ENCODE measurements at places on chromosomes 13 and 19.

GRCh38 chr19:46394402-46394797 is 19.0 kb downstream of the CCDC8 start:
- no peak for DNase-seq

- no peak for DNase-seq
Measured at GRCh38 chr19:3248728-3249326, 24.4 kb downstream of the CELF5 start.

- DNase-seq: peak; percentile 90
Measured at GRCh38 chr19:50679177-50680125, 30.2 kb downstream of the C19orf81 start.

- no peak for DNase-seq
Measured at GRCh38 chr13:77299587-77299986, 27.3 kb downstream of the MYCBP2 start.

DNA sequence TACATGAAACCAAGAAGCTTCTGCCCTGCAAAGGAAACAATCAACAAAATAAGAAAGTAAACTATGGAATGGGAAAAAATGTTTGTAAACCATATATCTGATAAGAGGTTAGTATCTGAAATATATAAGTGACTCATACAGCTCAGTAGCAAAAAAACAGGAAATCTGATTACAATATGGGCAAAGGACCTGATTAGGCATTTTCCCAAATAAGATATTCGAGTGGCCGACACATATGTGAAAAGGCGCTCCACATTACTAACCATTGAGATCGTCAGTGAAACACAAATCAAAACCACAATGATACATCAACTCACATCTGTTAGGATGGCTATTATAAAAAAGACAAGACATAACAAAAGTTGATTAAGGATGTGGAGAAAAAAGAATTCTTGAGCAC is 2818.6 kb upstream of the PCDH20 start:
- no peak for DNase-seq

DNA sequence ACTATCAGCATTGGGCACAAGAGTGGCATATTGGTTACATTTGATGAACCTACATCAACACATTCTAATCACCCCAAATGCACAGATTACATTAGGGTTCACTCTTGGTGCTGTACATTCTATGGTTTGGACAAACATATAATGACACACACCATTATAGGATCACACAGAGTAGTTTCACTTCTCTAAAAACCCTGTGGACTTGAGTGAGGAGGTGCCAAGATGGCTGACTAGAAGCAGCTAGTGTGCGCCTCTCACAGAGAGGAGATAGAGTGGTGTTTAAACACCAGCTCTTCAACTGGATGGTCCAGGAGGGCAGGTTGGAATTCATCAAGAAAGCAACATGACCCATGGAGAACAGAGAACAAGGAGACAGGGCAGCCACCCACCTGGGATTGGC is 265.6 kb downstream of the TDRD3 start:
- DNase-seq: no peak

DNA sequence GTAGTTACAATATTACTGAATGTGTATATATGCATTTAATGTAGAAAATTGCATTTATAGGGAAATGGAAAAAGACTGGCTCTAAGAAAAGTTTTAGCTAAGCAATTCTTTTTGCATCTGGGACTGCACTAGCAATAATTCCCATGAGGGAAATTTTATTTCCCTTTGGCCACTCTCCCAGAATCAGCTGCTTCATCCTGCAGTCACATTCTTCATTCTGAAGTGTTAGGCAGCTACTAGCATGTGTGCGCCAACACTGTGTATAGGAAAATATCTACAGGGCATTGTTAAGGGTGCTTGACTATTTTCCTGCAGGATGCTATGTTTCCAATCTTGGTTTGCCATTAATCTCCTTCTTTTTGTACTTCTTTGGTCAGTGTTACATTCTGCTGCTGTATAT is 312.8 kb upstream of the PCDH20 start:
- DNase-seq: no peak

- DNase-seq: no peak
Measured at GRCh38 chr13:83272076-83272475, 610.2 kb downstream of the SLITRK1 start.

GRCh38 chr19:3451451-3451866 is 28.9 kb downstream of the SMIM24 start:
- no peak for DNase-seq

- DNase-seq: no peak
Measured at GRCh38 chr19:10848230-10848856, at the start of gene C19orf38. Gene C19orf38 (plus strand): TSS chr19:10848415. CDS start chr19:10848509, 94 bp downstream.

DNA sequence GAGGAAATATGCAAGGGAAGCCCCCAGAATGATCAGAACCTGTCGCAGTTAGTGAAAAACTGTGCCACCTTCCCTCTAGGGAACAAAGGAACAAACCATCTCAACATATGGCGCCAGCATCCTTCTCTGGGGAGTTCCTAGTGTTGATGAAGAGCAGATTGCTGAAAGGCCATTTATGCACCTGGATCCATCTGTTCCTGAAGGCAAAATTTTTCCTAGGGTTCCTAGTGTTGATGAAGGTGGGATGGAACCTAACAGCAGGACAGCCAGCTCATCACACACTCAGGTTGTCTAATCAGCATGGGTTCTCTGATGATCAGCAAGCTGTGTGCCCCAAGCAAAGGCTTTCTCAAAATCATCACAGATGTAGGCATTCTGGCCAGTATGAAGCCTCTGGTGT is 32.6 kb downstream of the ZNF473 start:
- no peak for DNase-seq

- peak; percentile 35 for DNase-seq
Measured at GRCh38 chr13:75258159-75258782, 223.7 kb downstream of the TBC1D4 start.

DNA sequence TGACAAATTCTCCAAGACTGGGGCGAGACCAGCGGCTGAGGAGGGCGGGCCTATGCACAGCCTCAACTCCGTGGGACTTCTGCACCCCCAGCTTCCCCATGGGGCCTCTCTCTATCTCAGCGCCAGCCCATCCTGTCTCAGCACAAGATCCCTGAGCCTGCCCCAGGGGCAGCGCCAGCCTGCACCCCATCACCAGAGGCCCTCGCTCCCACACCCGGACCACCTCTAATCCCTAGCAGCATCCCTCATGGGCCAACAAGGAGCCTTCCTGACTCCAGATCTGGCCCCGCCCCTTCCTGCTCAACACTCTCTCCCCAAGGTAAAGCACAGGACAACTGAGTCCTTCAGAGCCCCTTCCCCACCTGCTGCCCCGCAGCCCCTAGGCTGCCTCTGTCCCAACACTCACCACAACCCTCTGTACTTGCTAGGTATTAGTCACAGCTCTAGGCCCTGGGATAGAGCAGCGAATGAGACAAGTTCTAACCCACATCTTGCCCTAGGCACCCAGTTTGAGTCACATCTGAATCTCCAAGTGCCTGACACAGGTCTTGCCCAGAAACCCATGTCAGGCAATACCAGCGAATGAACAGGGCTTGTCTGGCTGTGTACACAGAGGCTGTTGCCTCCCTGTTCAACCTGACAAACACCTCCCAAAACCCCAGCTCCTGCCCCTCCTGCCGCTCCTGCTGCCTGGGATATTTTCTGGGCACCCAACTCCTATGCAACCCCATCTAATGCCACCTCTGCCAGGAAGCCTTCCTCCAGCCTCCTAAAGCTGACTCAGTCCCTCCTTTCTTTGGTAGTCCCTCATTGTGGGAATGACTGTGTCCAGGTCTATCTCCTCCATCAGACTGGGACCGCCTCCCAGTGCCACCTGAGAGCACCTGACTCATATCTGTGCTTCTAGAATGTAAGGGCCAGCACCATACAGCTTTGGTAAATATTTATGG is 18.6 kb downstream of the GRIK5 start:
- no peak for DNase-seq

GRCh38 chr19:4052114-4052992 is 14.3 kb downstream of the ZBTB7A start:
- DNase-seq: no peak

DNA sequence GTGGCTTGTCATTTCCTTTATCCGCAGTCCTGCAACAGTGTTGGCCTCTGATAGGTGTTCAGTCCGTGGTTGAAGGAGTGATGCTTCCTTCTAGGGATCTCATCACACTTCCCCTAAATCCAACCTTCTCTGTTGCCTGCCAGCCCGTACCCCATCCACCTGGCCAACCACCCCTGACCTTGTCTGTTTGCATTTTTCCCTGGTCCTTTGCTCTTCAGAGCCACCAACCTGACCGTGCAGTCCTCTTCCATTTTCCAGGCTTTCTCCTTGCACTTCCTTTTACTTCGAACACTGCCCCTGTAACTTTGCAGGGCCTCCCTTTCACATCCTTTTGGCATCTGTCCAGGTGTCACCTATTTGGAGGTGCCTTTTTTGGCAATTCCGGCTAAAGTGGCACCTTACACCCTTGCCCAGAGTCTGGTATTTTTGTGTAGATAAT is 696 bp downstream of the ZNF460 start:
- DNase-seq: no peak

- no peak for DNase-seq
Measured at GRCh38 chr19:15400521-15401396, 18.0 kb downstream of the AKAP8L start.

GRCh38 chr13:77616027-77616426 is 80.5 kb downstream of the SCEL start:
- DNase-seq: no peak

DNA sequence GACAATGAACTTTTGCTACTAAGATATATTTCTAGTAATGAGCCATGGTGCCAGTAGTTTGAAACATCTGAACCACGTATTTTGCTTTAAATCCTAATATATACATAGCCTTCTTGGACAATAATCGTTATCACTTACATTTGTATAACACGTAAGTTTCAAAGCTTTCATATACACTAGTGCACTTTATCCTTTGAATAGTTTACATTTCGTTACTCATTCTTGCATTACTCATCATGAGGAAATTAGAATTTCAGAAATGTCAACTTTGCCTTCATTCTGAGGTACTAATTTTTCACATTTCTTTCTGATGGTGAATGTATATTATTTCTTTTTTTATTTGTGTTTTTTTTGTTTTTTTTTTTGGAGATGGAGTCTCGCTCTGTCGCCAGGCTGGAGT is 5.8 kb downstream of the KBTBD7 start:
- no peak for DNase-seq

- DNase-seq: no peak
Measured at GRCh38 chr13:80866921-80867320, 526.0 kb upstream of the SPRY2 start.

GRCh38 chr13:77891041-77891440 is 27.6 kb downstream of the EDNRB start:
- no peak for DNase-seq

- DNase-seq: no peak
Measured at GRCh38 chr13:113656831-113657671, 947 bp downstream of the ATP4B start.

DNA sequence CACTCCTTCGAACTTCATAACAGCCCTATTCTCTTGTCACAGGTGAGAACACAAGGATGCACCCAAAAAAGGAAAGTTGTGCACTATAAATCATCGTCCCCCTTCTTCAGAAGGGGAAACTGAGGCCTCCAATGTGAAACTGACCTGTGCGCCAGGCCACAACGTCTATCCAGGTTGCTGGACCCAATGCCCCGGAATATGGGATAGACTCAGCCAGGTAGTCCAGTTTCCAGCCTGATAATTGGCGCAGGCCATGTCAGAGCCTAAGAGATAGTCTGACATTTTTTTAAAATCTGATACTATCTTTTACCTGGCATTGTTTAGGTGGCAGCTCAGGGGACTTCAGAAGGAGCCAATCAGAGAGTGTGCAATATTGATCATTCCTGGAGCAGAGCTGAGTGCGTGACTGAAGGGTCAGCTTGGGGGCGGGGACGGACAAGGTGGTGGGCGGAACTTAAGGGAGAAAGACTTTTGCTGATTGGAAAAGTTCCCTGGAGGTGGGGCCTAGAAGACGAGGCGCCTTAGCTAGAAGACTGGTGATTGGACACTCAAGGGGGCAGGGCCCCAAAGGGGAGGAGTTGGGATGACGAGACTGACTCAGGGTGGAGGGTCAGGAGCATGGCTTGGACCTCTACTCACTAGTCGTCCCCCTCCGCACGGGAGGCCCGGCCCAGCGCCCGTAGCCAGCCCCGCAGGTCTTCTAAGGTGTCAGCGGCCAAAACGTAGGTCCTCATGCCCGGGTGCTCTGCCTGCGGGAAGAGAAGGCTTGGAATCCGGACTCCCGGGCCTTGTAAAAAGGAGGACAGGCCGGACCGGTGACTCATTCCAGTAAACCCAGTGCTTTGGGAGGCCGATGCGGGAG is 8.5 kb downstream of the PLEKHA4 start:
- DNase-seq: peak; percentile 84

GRCh38 chr13:100443998-100444328 is 144.6 kb downstream of the GGACT start:
- no peak for DNase-seq

- DNase-seq: no peak
Measured at GRCh38 chr19:18415178-18415867, 3.9 kb upstream of the SSBP4 start.

GRCh38 chr19:11639245-11639601 is 41.9 kb downstream of the ZNF627 start:
- no peak for DNase-seq

- no peak for DNase-seq
Measured at GRCh38 chr13:98664924-98665637, 87.4 kb downstream of the SLC15A1 start.

GRCh38 chr13:30022256-30022655 is 171.8 kb upstream of the UBL3 start:
- DNase-seq: no peak

DNA sequence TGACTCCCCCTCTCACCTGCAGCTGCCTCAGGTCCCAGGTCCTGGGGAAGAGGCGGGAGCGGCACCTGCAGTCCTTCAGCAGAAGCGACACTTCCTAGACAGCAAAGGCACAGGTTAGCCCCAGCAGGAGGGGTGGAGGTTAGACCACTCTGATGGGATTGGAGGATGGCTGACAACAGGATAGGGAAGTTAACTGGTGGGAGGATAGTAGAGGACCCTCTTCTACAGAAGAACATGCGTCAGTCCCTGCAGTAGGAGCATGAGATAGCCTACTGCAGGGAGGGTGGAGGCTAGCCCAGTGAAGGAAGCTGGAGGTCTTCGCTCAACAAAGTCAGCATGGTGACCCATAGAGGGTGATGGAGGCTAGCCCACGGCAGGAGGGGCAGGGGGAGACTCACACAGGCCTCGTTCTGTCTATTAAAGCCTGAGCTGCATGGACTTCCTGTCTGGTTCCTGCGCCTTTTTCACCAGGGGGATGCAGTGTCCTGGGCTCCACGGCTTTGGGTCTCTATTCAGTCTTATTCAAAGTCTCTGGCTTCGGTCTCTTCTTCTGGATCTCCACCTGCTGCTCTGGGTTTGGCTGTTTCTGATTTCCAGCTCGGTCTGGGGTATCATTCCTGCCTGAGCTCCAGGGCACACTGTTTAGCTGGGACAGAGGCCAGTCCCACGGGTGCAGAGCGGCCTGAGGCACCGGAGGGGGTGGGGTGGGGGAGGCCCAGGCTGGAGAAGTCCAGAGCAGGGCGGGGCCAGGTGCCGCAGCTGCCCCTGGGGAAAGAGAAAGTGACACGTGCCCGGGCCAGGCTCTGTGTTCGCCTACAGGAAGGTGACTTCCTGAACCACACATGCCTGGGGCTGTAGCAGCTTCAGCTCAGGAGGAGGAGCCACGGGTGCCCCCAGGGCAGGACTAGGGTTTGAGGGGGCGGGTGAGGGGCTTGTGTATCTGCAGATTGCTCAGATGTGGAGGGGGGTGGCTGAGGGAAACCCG is 7.3 kb downstream of the IFNL3 start:
- peak; percentile 42 for DNase-seq

GRCh38 chr13:30802953-30803478 is 67.7 kb downstream of the ALOX5AP start:
- DNase-seq: peak; percentile 86

GRCh38 chr19:39832341-39833083 is 1.4 kb downstream of the DYRK1B start:
- DNase-seq: no peak

- DNase-seq: no peak
Measured at GRCh38 chr13:102852556-102852955, 6.7 kb downstream of the ERCC5 start.

Measured in iPS-NIHi11 (cell line).